Activated CD8-positive, alpha-beta memory T cell treated with anti-CD3 and anti-CD28 coated beads for 1 hour (primary cell): ENCODE measurements at places on chromosomes 1 and 21.

GRCh38 chr1:204304067-204304466 lies 55.7 kb downstream of the PLEKHA6 start:
- no peak for DNase-seq

DNA sequence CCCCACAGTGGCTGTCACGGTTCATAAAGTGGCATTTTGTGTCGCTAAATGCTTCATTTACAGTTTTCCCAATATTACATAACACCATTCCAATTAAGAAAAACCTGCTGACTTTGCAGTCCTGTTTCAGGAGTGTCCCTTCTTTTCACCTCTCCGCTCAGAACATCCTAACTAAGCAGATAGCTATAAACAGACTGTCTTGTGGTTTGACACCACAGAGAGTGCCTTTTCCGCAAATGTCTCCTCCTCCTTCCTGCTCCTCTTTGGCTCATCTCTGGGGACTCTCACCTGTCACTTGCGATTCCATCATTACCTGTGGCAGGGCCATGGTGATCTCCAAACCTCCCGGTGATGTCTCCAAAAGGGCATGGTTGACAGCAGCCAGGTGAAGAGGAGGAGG lies 119.0 kb downstream of the CNIH3 start:
- DNase-seq = no peak

DNA sequence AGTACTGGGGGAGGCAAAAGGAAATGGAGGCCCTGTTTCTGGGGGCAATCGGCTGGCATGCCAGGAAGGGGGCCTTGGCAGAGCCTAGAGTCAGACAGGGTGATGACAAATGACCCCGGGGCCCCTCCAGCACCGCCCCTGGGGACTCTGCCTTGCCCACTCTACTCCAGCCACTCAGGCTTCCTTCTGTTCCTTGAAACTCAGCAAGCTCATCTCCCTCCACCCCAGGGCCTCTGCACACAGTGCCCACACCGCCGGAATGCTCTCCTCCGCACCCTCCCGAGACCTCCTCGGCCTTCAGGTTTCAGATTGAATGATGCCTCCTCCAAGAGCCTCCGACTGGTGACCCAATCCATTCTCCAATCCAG lies 122.5 kb upstream of the ZBTB40 start:
- no peak for DNase-seq

- DNase-seq = no peak
Measured at GRCh38 chr1:234683861-234684632, 74.1 kb upstream of the IRF2BP2 start.

GRCh38 chr1:51648180-51649109 lies 31.6 kb downstream of the OSBPL9 start:
- no peak for DNase-seq

GRCh38 chr1:85049735-85050166 lies 1.5 kb upstream of the MCOLN3 start:
- DNase-seq = no peak

- peak; percentile 40 for DNase-seq
Measured at GRCh38 chr1:224329842-224330753, at the start of gene NVL. Gene NVL (minus strand): TSS chr1:224330172. CDS start chr1:224330127, 45 bp downstream.

- no peak for DNase-seq
Measured at GRCh38 chr1:39954324-39954869, 548 bp upstream of the MFSD2A start.

DNA sequence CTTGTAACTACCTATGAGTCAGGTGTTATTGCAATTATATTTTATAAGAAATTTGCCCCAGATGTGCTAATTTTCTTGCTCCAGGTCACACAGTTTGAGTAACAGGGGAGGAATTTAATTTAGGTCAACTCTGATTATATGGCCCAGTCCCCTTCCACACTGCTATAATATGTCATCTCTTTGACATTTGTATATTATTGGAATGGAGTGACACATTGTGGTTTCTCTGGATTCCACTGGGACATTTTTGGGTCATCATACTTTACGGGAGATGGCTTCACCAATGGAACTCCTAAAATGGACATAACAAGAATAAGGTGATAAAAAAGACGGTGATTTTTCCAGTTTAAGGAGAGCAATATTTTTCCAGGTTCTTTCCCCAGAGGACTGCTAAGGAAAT lies 191.2 kb downstream of the DISC1 start:
- DNase-seq = no peak

DNA sequence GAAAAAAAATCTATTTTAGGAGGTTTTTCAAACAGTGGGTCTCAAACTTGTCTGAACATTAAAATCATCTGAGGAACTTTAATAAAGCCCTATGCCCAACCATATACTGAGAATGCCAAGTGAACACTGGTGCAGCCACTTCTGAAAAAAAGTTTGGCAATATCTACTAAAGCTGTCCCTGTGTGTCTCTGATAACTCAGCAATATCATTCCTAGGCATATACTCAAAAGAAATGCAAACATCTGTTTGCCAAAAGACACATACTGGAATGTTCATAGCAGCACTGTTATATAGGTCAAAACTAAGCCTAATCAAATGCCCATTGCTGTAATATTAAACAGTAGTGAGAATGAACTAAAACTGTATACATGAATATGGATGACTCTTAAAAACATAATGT lies 74.2 kb upstream of the RGS4 start:
- no peak for DNase-seq

DNA sequence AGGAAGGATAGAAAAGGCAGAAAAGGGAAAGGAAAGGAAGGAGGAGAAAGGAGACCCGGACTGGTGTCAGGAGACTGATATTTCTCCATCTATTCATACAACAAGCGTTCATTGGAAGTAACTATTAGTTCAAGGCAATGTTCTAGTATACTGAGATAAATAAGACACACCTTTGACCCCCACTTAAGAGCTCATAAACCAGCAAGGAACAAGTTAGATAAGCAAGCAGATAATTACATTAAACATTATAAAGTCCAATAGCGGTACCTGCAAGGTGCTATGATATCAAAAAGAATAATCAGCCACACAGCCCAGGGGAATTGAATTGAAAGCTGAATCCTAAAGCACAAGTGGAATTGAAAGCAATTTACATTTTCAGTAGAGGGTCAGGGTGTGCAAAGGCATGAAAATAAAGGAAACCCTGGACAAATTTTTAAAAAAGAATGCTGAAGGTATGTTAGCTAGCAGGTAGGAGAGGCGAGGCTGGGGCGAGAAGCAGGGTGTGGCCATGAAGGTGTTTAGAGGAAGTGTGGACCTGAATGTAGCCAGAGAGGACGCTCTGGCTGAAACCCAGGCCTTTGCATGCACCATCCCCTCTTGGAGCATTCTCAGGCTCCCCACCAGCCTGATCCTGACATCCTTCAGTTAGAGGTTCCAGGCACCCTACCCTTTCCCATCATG lies 200.0 kb downstream of the SETD4 start:
- no peak for DNase-seq

DNA sequence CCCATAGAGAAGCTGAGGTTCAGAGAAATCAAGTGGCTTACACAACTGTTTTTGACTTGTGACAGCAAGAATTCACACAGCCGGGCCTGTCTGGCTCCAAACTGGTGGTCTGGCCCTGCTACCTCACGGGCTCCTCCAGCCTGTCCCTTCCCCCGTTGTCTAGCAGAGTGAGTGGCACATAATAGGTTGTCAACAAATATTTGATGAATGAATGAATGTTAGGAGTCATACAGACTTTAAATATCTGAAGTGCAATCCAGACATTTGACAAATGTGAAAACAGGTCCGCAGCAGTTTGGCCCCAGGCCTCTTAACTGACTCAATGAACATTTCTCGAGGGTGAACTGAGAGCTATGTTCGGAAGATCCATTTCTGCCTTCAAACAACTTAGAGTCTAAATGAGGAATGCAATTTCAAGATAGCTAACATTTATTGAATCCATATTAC lies 1.1 kb upstream of the RHOC start:
- no peak for DNase-seq

GRCh38 chr1:13730291-13730690 lies 30.3 kb downstream of the PRDM2 start:
- DNase-seq = no peak

DNA sequence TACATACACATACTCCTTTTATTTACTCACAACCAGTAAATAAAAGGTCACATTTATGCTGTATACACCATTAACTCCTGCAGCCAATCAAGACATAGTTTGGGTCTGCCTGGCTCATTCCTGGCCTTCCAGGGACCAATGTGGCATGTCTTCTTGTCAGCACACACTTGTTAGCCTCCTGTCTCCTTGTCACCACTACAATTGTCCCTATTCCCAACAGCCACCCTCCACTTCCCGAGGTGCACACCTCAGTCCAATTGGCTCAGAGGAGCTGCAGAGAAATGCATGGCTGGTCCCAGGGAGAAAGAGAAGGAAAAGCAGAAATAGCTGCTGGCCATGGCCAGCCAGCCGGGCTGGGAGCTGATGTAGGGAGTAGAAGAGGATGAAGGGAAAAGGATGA lies 116.9 kb downstream of the PLXNA2 start:
- DNase-seq = no peak

DNA sequence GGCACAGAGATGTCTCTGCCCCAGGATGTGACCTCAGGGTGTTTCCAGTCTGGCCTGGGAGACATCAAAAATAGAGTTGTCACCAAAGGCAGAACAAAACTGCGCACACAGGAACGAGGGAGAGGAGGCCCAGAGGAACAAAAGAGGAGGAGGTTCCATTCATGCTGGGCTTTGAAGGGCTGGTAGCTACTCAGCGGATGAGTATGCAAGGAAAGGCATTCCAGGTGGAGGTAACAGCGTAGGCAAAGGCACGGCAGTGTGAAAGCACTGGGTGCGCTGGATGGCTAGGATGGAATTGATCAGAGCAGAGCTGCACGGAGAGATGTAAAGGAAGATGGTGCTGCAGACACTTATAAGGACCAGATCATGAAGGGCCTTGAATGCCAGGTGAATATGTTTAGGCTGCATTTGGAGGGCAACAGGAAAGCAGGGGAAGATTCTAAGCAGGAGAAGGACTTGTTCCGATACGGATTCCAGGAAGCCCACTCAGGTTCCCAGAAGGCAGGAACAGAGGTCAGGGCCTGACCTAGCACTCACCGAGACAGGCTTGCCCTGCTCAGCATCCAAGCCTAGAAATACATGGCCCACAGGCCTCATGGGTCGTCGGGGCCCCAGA lies 6.3 kb downstream of the COL16A1 start:
- DNase-seq = no peak

DNA sequence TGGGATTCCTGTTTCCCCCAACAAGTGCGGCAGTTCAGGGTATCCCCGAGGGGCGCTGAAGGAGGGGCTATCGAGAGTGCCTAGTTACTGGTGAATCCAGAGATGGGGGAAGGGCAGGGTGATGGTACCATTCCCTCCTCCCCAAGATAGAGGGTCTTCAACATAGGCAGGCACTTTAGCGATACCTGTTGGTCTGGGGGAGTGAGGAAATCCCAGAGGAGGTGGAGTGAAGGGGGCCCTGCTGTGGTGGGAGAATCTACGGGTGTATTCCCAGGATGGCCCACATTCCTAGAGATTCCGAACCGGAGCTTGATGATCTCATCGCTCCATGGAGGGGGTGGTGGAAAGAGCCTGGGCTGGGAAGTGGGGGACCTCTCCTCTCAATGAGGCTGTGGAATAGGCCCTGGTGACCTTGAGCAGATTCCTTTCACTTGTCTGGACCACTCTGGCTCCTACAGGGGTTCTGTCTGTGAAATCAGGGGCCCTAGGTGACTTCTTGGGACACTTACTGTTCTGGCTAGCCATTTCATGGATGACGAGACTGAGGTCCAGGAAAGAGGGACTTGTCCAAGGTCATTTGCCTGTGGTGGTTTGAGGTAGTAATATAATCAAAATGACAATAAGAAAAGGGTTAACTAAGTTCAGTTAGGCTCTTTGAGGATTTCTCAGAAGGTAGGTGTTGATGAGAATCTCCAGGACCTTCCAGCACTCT lies 52.7 kb upstream of the SYNC start:
- no peak for DNase-seq

DNA sequence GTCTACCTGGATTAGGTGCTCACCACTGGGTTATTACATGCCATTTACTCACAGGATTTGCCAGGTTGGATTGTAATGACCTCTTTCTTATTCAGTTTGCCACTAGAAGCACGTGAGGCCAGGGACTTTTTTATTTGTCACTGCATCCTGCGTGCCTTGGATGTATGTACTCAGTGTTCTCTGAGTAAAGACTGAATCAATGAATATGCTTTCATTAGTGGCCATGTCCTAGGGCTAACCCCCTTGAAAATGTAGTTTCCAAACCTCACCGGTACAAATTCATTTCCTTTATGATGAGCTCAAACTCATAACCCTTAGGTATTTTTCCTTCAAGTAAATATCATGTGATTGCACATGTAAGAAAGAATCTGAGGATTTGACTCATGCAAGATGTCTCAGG lies 1.3 kb upstream of the ZP4 start:
- DNase-seq = no peak

DNA sequence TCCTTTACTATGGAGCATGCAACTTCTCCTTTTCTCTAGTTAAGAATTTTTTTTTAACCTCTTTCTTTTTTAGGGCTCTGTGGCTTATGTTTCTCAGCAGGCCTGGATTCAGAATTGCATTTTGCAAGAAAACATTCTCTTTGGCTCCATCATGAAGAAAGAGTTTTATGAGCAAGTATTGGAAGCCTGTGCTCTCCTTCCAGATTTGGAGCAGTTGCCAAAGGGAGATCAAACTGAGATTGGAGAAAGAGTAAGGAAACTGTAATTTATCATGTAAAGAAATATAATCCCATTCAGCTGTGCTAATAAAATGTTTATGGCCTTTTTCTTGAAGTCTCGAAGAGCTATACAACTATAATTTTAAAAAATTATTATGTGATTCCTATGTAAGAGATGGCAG lies 70.1 kb downstream of the HSPA13 start:
- DNase-seq = no peak

DNA sequence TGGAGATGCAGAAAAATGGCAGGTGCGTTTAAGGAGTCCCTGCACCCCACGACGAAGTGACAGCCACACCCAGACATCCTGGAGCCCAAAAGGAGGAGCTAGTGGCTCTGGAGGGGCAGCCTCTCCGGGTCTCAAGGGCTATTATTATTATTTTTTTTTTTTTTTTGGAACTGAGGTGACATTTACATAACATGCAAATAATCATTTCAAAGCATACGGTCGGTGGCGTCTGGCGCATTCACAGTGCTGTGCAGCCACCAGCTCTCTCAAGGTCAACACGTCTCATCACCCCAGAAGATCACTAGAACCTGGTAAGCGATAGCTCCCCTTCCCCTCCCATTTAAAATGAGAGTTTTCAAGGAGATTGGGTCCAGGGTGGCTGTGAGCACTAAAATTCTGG lies 67.5 kb upstream of the PDE9A start:
- no peak for DNase-seq

GRCh38 chr1:77051425-77051824 lies 167.8 kb downstream of the PIGK start:
- no peak for DNase-seq

DNA sequence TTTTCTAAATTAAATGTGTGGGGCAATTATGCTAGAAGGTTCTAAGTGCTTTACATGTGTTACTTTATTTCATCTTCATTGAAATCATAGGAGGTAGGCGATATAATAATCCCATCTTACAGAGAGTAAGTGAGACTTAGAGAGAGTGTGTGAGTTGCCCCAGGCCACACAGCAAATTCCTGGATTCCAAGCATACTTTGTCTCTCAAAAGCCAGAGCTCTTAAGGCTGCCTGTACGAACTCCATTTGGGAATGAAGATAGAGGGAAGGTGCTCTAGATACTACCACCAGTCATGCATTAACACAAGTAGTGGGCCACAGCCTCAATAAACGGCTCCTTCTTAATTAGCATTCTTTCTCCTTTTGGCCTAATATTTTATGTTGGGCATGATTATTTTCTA lies 170.1 kb downstream of the SIPA1L2 start:
- no peak for DNase-seq
